PC-3 (cell line): ENCODE measurements at places on chromosomes 6 and 20.

GRCh38 chr6:169707772-169708171, 5.8 kb downstream of the C6orf120 start:
- DNase-seq, result no peak

DNA sequence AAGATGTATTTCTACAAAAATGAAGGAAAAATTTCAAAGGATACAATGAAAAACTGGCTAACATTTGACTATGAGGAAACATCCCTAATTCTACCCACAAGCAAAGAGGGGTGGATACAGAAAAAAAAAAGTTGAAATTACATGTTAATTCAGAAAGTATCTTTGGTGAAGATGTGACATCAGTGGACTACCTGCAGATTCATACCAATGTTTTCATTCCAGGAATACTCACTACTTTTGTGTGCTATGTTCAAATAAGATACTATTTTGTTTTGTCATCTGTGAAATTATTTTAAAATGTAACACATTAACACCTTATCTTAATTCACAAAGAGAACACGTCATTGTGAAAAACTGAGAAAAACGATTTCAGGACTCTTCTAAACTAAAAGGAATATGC, 159.3 kb upstream of the SHLD1 start:
- DNase-seq, result no peak

DNA sequence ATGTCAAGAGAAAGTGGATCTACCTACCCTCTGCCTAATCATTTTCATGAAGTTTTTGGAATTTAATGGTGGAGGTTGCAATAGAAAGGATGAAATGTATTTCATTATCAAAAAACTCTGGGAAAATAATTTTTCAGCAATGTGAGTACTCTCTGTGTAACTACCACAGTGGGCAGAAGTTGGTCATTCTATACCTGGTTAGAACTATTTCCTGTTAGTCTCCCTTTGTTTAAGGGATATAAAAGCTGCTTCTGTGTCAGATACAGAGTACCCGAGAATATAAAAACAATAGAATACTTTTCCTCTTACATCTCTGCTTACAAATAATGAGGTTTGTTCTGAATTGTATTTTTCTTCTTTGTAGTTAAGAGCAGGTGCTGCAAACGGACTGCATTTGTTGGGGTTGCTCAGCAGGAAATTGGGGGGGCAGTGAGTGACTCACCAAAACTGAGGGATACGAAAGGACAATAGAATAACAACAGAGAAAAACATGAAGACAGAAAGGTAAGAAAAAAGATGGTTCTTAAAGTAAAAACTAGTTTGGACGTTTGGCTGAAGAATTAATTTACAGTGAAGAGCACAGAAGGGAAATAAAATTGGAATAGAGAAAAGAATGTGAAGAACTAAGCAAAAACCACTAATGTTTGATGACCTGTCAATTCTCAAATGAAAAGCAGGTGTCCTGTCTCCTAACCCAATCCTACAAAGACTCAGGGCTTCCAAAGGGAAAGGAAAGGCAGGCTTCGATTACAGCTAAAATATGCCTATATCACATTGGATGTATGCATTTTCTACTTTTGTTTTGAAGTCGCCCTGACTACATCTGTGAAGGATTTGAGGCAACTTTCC, 703.1 kb downstream of the RFPL4B start:
- peak; percentile 7 for DNase-seq

- no peak for DNase-seq
Observed at GRCh38 chr6:38489951-38490350, 149.8 kb downstream of the BTBD9 start.

DNA sequence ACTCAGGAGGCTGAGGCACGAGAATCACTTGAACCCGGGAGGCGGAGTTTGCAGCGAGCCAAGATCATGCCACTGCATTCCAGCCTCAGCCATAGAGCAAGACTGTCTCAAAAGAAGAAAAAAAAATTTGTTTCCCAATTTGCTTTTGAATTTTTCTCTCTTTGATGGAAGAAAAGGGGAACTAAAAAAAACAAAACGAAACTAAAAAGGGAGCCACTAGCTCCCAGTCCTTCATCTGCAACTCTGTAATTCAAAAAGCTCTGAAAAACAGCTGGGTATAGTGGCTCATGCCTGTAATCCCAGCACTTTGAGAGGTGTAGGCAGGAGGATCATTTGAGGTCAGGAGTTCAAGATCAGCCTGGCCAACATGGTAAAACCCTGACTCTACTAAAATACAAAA, 9.5 kb downstream of the OVOL2 start:
- DNase-seq, result no peak

GRCh38 chr6:13796781-13797180, 17.6 kb downstream of the MCUR1 start:
- peak; percentile 64 for DNase-seq

GRCh38 chr6:144897441-144897921, 612.3 kb downstream of the UTRN start:
- peak; percentile 94 for DNase-seq

DNA sequence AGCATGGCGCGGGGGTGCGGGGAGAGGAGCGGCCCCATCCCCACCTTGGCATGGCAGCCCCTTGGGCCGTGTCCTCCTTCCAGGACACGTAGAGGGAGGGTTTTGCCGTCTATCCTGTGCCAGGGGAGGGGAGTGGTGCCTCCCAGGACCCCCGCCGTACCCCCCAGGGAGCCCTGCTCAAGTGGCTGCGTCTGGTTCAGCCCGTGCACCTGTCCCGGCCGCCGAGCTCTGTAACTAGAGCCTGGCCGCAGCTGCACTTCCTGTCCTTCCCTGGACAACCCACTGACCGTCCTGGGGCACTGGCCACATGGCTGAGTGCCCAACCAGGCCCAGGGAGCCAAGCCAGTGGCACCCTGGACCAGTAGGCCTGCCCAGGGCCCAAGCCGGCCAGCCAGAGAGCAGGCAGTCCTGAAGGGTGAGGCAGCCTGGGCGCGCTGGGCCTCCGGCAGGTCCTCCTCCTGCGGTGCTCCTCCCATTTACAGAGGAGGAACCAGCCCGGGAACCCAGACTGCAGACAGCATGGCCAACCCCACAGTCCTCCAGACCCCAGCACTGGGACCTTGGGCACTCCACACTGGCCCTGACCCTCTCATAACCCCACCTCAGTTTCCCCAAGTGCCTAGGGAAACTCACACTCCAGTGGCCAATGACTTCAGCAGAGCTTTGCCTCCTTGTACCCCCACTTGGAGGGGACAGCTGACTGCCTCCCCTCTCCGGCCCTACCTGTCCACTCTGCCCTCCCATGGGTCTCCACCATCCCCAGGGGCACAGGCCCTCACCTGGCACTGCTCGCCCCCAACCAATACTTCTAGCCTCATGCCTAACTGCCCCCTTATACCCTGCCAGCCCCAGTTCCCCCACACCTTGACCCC, 8.7 kb downstream of the LAMA5 start:
- peak; percentile 29 for DNase-seq

- no peak for DNase-seq
Observed at GRCh38 chr20:41572010-41572572, 46.1 kb downstream of the CHD6 start.

DNA sequence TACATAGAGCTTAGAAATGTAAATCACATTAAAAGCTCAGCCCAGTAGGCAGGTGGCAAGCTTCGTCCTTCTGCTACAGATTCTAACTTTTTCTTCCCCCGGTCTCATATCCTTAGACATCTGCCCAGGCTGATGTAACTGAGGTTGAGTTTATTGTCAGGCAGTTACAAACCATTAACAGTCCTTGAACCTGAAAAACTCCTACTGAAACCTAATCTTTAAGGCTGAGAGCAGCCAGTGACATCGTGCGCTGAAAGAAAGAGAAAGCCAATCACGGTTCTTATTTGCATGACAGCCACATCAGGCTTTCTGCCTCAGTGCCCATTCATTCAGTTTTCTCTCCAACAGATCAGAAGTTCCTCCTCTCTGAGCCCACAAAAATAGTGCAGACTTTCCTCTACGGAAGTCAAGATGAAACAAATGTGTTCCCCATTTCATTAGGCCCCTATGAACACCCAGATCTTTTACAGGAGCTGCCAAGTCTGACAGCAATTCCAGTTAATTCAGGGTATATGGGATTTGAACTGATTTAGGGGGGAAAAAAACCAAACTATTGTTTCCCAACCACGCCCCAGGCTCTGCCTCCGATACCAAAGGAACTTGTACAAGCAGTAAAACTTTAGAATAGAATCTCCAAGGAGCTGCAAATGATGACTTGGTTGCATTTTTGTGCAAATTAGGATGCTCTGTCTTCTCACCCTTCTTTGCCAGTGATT, at the start of gene NHSL1:
Gene NHSL1 (minus strand): TSS at position 192 of the 716 bp plus-strand sequence. CDS start 204 bp downstream, outside the sequence.
- no peak for DNase-seq

DNA sequence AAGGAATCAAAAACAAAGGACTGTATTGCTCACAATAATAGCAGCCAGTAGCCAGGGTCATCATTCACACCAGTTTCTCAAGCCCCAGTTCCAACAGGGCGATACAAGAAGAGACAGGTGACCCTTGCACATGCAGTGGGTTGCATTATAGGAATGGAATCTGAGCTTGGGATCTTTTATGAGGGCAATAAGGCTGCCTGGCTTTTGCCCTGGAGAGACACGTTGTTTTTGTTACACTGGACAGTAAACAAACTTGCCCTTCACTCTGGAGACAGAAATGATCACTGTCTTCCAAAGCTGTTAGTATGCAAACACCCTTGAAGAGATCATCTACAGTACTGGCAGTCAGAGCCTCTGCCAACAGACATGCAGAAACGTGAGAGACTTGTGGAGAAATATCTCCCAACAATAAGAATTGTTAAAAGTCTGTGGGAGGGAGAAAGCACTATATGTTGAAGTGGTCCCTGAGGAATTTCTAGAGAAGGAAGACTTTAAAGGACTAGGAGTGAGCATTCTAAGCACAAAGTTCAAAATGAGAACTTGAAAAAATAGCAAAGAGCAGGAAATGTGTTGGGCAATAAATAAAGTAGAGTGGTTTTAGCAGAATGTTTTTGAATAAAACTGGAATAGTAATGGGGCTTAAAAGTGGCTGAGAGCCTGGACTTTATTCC, 6.2 kb upstream of the COL12A1 start:
- DNase-seq, result peak; percentile 12

DNA sequence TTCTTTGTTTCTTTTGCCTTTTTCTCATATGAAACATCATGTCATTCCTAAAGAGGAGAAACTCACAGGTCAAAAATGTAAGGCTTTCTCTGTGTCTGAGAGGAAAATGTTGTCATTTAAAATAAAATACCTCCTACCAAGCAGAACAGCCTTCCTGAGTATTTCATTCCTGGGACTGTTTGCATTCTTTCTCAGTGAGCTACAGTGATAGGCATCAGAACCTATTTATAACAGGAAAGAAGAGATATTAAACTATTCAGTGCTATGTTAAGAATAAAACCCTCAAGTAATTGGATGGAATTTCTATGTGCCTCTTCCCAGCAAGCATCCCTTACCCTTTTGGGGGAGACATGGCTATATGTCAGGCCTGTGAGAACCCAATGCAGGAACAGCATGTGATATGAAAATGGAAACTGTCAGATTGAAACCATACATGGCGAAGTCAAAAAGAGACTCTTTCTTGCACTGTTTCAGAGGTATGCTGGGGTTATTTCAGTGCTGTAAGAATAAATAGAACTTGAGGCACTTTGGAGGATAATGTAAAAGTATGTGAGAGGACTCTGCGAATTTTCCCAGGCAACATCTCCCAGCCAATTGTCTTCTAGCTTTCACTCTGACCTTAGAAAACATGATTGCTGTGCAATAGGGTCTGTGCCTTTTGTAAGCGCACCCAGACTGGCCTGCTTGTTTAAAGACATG, 133.8 kb upstream of the CCN2 start:
- DNase-seq, result peak; percentile 45

DNA sequence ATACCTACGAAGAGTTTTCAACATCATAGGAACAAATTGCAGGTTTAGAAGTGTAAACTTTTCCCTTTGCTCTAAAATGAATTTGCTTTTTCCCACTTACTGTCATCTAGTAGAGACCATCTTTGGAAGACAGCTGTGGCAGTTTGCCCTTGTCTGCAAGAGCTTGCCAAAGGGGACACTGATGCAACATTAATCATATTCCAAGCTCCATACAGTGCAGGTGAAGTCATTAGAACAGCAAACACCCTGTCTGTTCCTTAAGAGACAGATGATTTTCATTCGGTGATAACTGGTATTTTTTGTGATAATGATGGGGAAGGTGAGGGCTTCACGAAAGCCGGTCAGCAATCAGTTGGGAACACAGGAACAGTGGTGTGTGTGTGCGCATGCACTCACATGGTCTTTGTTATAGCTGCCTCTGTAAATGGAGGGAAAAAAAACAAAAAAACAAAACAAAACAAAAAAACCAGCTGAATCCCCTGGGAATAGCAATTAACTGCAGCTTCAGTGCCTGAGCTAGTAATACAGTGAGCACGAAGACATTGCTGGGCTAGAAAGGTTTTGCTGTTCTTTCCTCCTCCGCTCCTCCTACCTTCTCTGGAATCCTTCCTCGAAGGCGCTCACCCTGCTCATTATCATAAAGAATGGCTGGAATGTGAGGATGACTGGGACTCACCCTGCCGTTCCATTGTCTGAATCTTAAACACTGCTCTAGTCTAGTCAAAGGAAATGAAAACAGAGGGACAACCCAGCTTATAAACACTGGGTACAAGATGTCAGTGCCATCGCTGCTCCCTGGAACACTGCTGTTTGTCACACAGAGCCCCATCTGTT, 35.2 kb upstream of the KIF13A start:
- DNase-seq, result peak; percentile 44

DNA sequence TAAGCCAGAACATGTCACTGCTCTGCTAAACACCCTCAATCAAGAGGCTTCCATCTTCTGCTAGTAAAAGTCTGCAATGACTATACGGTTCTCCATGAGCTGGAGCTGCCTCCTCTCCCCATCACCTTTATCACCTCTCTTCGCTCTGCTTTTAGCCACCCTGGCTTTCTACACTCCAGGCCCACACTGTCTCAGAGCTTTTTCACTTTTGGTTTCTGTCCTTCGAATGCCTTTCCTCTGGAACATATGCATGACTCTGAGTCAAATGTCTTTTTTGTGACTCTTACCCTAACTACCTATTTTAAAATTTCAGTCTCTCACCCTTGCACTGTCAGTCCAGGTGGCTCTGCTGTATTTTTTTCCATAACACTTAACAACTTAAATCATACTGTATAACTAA, 525.4 kb upstream of the RNF217 start:
- DNase-seq, result no peak

DNA sequence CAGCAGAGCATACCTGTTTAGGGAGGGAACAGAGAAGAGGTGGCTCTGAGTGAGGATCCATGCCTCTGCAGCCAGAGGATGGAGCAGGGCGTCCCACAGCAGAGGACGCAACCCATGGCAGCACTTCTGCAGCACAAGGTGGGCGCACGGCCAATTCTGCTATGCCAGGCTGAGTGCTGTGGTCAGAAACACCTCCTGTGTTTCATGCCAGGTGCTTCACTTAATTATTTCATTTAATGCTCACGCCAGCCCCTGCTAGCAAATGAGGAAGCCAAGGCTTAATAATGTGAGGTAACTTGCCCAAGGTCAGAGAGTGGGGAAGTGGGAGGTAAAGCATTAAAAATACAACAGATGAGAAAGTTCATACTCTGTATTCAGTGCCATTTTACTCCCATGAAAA, 68.5 kb upstream of the PTGIS start:
- no peak for DNase-seq
